ENCODE measurements at places on chromosomes 16 and 17.

GRCh38 chr16:58119509-58119845, 9.7 kb downstream of the CFAP20 start:
- no peak for DNase-seq

DNA sequence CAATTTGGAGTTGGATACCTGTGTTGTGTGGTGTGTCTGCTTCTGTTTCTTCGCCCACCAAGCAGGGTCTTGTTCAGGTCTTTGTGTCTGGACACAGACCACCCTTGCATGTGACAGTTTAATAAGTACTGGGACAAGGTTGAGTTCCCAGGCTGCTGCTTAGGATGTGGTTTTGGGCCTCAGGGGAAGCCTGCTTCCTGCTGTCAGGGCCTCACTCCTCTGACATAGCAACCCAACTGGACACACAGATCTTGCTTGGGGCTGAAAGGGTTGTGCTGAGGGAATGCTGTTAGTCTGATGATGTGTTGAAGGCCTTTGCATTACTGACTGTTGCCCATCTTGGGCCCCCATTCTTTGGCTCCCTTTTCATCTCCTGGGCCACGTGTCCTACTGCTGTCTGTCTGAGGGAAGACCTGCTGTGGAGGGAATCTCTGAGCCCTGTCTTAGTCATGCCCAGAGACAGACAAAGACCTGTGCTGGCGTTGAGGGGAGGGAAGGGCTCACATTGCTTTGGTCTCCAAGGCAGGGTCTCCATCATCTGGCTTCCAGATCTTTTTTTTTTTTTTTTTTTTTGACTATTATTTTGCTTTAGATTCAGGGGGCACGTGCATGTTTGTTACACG, 4.7 kb upstream of the TGFB1I1 start:
- DNase-seq = no peak

- no peak for DNase-seq
Observed at GRCh38 chr17:30165960-30166359, 49.3 kb downstream of the NSRP1 start.

- peak; percentile 35 for DNase-seq
Observed at GRCh38 chr17:17205368-17206123, 587 bp downstream of the PLD6 start.

- no peak for DNase-seq
Observed at GRCh38 chr17:64723781-64724180, 61.7 kb upstream of the SMURF2 start.
